ENCODE measurements at places on chromosomes 1 and 21.

DNA sequence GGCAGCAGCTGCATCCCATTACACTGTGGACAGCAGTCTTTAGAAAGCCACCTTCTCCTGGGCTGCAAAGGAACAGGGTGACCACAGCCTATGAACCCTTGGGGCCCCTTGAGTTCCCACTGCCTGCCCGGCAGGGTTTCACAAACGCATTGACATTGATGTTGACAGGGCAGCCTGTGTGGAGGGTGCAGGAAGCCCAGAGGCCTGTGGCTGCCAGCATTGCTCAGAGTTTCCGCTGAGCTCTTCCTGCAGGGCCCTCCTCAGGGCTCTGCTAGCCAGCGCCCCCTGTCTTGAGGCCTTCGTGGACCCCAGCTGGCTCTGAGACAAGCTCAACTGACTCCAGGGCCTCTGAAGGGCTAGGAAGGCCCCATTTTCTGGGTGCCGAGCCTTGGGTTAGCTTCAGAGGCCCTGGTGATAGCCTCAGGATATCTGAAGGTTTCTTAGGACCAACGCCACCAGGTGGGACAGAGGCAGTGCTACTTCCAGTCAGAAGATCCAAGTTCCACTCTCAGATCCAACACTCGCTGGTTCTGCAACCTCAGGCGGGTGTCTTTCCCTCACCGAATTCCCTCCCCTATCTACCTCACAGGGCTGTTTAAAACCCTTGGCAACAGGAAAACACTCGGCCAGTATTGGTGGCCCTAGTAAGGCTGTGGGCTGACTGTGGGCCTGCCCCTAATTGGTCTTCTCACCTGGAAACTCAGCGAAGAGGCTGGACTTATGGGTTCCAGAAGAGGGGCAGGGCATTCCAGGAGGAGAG, 27.2 kb upstream of the EPS8L3 start:
- peak; percentile 90 for DNase-seq

GRCh38 chr1:46065405-46065804, 67.0 kb downstream of the PIK3R3 start:
- DNase-seq = peak; percentile 11

DNA sequence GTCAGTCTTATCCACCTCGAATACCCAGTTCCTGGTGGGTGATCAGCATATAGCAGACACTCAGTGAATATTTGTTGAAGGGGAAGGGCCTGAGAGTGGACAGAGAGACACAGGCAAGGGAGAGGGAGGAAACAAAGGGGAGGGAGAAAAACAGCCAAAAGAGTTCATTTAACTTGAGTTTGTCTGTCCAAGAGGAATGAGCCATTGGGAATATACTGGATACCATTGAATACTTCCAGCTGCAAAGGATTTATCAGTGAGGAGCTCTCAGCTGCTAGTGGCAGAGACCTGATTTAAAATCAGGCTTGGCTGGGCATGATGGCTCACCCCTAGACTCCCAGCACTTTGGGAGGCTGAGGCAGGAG, 11.5 kb upstream of the BGLAP start:
- DNase-seq = no peak

DNA sequence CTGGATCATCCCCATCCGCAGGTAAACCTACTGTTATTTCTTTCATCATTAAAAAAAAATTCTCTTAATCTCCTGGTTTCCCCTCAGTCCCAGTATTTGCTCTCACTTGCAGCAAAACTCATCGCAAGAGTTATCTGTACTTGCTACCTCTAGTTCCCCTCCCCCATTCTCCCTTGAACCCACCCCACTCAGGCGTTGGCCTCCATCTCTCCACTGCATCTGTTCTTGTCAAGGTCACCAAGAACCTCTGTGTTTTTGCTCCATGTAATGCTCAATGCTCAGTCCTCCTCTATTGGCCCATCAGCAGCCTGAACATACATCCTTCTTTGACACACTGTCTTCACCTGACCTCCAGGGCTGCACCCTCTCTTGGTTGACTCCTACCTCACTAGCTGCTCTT, 4.6 kb downstream of the PKLR start:
- no peak for DNase-seq

Data from activated CD4-positive, alpha-beta T cell treated with anti-CD3 and anti-CD28 coated beads, Interleukin-10, Interleukin-2, amounts not matched to agents 100 ng/mL and 50 ng/mL, durations not matched to agents 16 hours and 8 hours (primary cell).